Femur (tissue), 1 donor: ENCODE measurements at places on chromosomes 7 and 10.

GRCh38 chr7:29042824-29043231 is 84.7 kb upstream of the TRIL start:
- DNase-seq = peak; percentile 52

DNA sequence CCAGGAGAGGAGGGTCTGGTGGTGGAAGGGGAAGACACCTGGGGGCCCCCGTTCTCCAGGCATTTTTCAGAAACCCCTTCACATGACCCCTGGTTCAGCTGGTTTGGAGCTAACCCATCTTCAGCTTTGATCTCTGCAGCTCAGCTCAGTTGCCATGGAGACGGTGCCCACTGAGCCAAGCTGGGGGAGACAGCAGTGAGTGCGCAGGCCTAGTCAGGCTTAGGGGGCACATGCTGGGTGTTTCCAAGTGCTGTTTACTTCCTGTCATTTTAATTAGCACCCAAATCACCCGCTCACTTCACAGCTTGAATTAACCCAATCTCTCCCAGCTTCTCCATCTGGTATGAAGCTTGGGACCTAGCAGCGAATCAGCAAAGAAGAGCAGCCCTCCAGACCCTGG is 9.0 kb downstream of the SPOCK2 start:
- no peak for DNase-seq

DNA sequence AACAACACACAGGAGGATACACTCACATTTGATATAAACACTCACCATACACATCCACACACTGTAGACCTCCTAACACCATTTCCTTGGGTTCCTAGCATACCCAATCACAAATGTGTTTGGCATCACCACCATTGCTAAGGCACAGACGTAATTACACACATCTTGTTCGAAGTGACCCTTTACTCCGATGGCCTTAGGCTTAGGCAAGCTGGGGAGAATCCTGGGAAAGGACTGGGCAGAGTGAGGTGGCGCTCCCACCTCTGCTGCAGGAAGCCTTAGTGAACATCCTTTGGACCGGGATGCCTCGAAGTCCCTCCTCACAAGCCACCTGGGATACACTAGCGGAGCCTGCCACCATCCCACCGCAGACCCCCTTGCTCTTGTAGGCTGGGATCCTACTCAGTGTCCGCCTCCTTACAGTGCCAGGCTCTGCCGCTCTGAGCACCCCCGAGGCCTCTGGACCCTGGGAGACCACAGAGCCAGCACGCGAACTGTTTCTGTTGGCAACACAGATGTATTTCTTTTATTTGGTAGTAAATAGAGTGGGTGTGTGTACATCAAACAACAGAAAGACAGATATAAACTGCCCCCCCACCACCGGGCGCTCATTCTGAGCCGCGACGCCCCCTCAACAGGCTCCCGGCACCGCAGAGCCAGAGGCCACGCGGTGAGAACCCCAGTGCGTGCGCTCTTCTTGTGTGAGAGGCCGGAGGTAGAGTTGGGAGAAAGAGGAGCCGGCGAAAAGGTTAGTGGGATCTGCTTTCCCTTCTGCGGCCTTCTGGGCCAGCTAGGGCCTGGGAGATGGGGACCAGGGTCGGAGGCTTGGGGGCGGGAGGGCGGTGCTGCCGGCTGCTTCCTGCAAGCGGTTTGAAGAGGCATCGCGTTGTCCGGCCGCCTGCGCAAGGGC is 5.9 kb upstream of the HMX2 start:
- no peak for DNase-seq

DNA sequence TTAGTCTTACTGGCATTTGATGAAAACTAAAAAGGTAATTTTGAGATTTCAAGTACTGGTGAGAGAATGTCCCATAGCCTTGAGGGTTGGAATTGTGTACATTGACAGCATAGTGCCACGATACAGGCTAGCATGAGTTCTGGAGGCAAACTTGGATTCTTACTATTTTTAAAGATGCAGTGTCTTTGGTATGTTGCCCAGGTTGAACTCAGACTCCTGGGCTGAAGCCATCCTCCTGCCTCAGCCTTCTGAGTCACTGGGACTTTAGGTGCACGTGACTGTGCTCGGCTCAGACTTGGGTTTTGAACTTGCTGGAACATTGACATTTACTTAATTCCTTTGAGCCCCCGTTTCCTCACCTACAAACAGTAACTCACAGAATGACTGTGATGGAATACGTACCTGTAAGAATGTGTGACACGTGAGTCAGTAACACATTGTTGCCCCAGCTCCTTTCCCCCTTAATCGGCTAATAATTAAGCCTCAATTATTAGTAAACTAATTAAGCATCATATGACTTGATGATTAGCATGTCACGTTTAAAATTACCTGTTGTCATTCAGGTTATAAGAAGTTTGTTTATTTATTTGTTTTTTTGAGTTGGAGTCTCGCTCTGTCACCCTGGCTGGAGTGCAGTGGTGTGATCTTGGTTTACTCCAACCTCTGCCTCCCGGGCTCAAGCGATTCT is 10.6 kb downstream of the DNAJB6 start:
- DNase-seq = peak; percentile 31

GRCh38 chr10:103839872-103840739 is 15.3 kb downstream of the SH3PXD2A start:
- peak; percentile 57 for DNase-seq

DNA sequence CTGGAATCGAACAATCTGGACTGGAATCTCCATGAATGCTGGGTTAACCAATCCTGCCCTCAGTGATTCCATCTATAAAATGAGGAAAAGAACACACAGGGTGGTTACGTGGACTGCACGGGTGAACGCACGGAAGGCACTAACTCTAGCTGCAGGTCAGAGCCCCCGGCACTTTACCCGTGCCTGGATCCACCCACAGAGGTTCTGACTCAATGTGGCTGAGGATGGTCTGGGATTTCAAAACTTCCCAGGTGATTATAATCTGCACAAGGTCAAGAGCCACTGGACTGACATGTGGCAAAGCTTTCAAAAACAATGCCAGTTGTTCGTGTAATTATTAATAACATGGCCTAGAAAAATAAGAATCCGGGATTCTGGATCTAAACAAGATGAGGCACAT is 29.2 kb downstream of the KIAA1549 start:
- no peak for DNase-seq

DNA sequence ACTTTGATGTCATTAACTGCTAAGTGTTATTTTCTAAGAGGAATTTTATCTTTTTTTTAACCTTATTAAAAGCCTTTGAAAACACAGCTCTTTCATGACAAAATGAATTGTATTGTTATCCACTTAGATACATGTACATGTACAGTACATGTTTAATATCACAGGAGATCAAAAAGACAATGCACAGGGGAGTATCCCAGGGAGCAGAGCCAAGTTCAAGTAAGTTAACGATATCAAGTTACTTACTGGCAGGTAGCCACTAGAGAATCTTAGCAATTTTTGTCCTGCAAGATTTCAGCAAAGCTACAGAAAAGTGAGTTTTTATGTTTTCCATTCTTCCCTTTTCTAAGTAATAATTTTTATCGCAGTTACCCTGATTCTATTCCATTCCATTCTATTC is 33.9 kb upstream of the ARL4A start:
- DNase-seq = no peak

DNA sequence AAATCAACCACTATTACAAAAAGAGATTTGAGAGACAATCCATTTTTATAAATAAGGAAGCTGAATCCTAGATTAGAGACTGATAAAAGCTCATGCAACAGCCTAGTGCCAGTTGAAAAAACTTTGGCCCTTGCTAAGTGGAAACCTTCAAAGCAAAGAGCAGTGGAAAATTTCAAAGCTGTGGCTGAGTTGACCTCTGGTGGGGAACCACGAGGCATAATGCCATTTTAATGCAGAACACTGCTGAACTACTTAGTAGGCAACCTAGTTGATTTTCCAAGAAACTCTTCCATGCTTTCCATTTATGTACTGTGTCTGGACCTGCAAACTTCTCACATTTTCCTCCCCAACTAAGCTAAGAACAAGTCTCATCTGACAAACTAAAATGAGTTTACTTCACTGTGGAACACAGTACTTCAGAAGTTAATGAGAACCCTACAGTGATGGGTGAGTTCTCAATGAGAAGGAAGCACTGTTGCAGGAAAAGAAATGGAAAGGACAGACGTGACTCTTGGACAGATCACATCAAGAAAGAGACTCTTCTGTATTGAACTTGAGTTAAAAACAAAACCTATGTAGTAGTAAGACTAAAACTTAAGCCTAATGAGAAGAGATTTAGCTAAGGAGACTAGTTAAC is 19.5 kb downstream of the FZD9 start:
- DNase-seq = peak; percentile 32

- DNase-seq = peak; percentile 87
Measured at GRCh38 chr10:35822316-35822715, 180.2 kb upstream of the FZD8 start.

DNA sequence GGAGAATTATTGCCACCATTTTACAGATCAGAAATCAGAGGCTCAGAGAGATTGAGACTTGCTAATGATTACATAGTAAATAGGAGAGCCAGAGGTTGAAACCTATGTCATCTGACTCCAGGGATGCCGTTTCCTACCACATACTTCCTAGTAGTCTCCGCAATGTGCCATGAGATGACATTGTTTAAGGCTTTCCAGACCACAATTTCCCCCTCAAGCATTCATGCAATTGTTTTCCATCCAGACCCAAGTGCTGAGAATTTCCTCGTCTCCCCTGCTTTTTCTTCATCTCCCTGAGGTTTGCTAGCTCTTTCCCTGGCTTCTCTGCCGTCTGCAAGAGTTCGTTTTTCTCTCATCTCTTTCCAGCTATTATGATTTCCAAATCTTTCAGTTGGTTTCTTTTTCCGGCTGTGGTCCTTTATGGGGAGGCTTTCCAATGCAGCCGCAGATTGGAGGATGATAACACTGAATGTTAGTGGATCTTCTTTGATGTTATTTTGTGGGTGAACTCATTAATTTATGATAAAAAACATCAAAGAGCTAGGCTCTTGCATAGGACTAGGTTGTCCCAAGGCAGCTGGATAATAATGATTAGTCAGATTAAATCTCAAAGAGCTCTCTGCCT is 6.9 kb upstream of the GOLGA7B start:
- no peak for DNase-seq

- DNase-seq = no peak
Measured at GRCh38 chr10:45495438-45496152, 121.6 kb downstream of the ALOX5 start.
